ENCODE measurements at places on chromosomes 6 and 20.

DNA sequence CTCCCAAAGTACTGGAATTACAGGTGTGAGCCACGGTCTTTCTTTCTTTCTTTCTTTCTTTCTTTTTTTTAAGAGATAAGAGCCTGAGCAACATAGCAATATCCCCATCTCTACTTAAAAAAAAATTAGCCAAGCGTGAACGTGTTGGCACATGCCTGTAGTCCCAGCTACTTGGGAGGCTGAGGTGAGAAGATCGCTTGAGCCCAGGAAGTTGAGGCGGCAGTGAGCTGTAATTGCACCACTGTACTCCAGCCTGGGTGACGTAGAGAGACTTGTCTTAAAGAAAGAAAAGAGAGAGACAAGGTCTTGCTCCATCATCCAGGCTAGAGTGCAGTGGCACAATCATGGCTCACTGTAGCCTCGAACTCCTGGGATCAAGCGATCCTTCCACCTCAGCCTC is 162.0 kb upstream of the MLN start:
- no peak for DNase-seq

GRCh38 chr20:50005471-50005981 is 22.7 kb downstream of the SNAI1 start:
- DNase-seq, result no peak

DNA sequence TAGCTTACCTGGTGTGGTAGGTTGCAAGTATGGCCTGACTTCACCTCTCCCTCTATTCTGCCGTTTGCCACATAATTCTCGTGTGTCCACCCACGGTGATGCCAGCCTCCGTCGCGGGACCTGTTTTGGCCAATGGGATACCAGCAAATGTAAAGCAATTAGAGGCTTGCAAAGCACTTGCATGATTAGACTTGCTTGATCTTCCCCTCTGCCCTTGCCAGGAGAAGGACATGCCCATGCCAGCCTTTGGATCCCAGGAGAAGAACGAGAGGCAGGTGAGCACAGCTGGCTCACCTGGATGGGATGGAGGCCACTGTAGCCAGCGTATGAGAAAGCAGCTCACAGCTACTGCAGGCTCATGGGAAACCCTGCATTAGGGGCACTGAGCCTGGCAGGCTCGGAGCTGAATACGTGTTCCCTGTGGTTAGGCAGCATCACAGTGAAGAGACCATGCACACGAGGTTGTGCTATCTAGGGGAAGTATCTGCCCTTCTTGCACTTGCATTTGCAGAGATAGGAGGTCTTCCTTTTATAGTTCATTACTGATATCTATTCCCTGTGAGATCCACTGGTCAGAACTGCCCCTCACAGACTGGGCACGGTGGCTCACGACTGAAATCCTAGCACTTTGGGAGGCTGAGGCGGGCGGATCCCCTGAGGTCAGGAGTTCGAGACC is 62.4 kb downstream of the TMEM242 start:
- no peak for DNase-seq

DNA sequence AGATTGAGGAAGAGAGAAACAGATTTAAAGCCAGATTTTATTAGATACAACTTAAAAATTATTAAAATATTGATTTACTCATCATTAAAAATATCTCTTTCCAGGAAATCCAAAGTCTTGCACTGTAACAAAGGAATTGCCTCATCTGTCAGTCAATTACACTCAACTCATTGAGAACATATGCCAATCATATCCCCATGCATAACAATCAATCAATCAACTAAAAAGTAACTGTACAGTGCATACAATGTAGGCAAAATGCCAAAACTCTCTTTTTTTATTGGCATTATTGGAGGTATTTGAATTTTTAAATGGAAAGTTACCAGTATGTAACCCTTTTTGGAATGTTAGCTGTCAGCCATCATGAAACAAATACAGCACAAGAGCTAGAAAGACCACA is 45.3 kb upstream of the FAM83B start:
- DNase-seq, result no peak

GRCh38 chr20:839015-839414 is 5.5 kb downstream of the FAM110A start:
- DNase-seq, result no peak

DNA sequence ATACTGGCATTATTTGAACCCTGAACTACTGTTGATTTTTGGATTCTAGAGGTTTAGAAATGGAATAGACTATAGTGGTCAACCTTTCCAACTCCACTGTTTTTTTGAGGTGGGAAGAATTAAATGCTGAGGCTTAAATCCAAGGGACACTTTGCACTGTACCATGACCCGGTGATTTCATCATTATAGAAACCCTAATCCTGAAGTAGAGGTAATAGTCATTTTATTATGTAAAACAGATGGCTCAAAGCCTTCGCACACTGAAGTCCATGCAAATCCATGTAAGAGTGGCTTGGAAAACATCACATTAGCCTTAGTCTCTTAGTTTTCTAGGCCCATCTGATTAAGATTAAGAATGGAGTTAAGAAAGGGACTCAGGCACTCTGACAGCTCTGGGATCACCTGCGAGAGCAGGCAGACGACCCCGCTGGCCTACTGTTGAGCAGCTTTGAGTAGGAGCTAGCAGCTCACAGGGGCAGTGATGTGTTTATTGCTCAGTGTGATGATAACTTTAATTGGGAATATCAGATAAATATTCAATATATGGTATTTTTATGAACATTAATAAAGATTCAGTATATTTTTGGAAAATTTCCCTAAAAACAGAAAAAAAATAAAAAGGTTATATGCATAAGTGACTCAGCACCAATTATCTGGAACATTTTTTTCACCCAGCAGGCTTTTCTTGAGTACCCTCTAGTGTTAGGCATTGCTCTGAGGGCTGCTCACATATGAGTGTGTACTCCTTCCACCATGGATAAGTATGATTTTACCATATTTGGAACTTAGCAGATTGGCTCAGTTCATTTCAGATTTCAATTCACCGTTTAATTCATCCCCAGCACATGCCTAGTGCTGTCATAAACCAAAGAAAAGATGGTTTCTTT is 13.4 kb downstream of the SLX4IP start:
- no peak for DNase-seq
